Activated T-helper 17 cell treated with anti-CD3 and anti-CD28 coated beads, Interleukin-2, amount 50 U/mL, for 72 hours (primary cell): ENCODE measurements at places on chromosomes 5 and 9. TPM values are rescaled to one million over a fixed set of nuclear protein-coding genes. Genes with fewer than 3 reads are reported as not detected.

The TTC16 gene
- 1.8 TPM for total RNA-seq

The MRPL50 gene
- 11.6 TPM for total RNA-seq

The PCDHA9 gene
- not detected for total RNA-seq

The GNA14 gene
- total RNA-seq = not detected

The PCDHB3 gene
- total RNA-seq = not detected

The ZNF879 gene
- total RNA-seq = 2.1 TPM

The CTSV gene
- total RNA-seq = 1.0 TPM

The ACOT12 gene
- total RNA-seq = not detected

The GABRA6 gene
- not detected for total RNA-seq

The LCN9 gene
- total RNA-seq = not detected

The NIM1K gene
- 4.3 TPM for total RNA-seq

The PTTG1 gene
- total RNA-seq = 221 TPM

The DDX4 gene
- total RNA-seq = 0.26 TPM

The DBH gene
- total RNA-seq = not detected

The RMRP gene
- total RNA-seq = 5,785 TPM

The FANCG gene
- 124 TPM for total RNA-seq

The IL3 gene
- 9.0 TPM for total RNA-seq

The GPR21 gene
- total RNA-seq = 1.5 TPM

The ELP1 gene
- total RNA-seq = 30.1 TPM

The SLCO6A1 gene
- total RNA-seq = not detected

The CDH12 gene
- total RNA-seq = not detected

The HTR4 gene
- not detected for total RNA-seq

The CDO1 gene
- not detected for total RNA-seq

The AQP7 gene
- total RNA-seq = 0.42 TPM

The IL17B gene
- total RNA-seq = not detected

The FAM221B gene
- not detected for total RNA-seq

The GLRA1 gene
- not detected for total RNA-seq

The C9orf153 gene
- total RNA-seq = 0.26 TPM

The GFI1B gene
- not detected for total RNA-seq

The SPINK4 gene
- total RNA-seq = not detected

The BAAT gene
- 0.08 TPM for total RNA-seq

The SURF1 gene
- 25.4 TPM for total RNA-seq

The SVEP1 gene
- 0.13 TPM for total RNA-seq

The PDE6A gene
- total RNA-seq = not detected

The SPINK6 gene
- total RNA-seq = not detected

The ZDHHC11 gene
- 13.6 TPM for total RNA-seq

The TOR2A gene
- 15.7 TPM for total RNA-seq

The GOLGA2 gene
- 31.2 TPM for total RNA-seq

The WNT8A gene
- not detected for total RNA-seq

The SLC34A3 gene
- not detected for total RNA-seq

The RPL35 gene
- total RNA-seq = 1,995 TPM

The SPATA31A3 gene
- total RNA-seq = not detected

The DMAC1 gene
- total RNA-seq = 23.6 TPM

The CNOT8 gene
- total RNA-seq = 87.4 TPM

The TRIM14 gene
- total RNA-seq = 57.8 TPM

The NEUROG1 gene
- total RNA-seq = not detected

The SPINK7 gene
- total RNA-seq = not detected

The JAKMIP2 gene
- 2.4 TPM for total RNA-seq

The CNTFR gene
- not detected for total RNA-seq

The SNCAIP gene
- not detected for total RNA-seq

The PPWD1 gene
- 54.0 TPM for total RNA-seq

The GARIN3 gene
- 0.09 TPM for total RNA-seq

The DNAI1 gene
- total RNA-seq = not detected

The NIPAL4 gene
- 0.65 TPM for total RNA-seq

The ALDH1A1 gene
- not detected for total RNA-seq

The THOC3 gene
- 122 TPM for total RNA-seq

The MEF2C gene
- total RNA-seq = not detected

The CEMIP2 gene
- total RNA-seq = 75.3 TPM
